ENCODE measurements at places on chromosomes 12 and 14. TPM values are rescaled to one million over a fixed set of nuclear protein-coding genes. Genes with fewer than 3 reads are reported as not detected.

GRCh38 chr12:131617179-131617578, 93.7 kb upstream of the SFSWAP start:
- no peak overlapping the region for H3K27ac ChIP-seq
- no peak for DNase-seq
- no peaks in the 10 kb centered on the region for H3K4me1 ChIP-seq
- no peak overlapping the region for H3K4me3 ChIP-seq

ZNF641 gene
- total RNA-seq, result 24.0 TPM

DNA sequence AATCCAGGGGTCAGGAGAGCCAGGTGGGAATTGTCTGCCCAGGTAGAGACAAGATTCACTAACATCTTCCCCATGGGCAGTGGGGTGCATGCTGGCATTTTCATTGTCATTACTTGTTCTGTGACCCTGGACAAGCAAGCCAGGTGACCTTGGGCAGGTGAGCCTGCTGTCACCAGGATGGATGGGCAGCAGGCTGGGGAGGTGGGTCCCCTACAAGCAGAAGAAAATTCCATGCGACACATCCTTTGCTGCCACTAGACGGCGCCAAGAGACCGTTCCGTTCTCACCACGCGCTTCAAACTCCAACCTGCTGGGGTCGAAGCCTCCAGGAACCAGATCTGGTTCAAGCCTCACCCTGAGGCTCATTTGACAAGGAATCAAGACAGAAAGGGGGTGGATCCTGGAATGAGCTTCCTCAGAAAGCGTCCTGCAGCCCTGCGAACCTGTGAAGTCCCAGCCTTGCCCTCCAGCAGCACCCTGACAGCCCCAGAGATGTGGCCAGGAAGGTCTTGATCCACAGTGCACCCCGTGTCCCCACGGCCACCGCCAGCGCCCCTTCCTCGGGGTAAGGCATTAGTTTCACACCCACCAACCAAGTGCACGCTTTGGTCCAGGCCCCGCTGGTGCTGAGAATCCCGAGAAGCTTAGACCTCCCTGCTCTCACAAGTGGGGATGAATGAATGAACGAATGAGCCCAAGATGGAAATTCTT, 3.2 kb upstream of the DYNC1H1 start:
- H3K36me3 ChIP-seq, result no peaks in the 10 kb centered on the region
- peak overlapping the region; percentile 65 for H3K27ac ChIP-seq
- H3K4me1 ChIP-seq, result peaks cover 31% of the 10 kb centered on the region
- H3K27me3 ChIP-seq, result no peaks in the 10 kb centered on the region

DNA sequence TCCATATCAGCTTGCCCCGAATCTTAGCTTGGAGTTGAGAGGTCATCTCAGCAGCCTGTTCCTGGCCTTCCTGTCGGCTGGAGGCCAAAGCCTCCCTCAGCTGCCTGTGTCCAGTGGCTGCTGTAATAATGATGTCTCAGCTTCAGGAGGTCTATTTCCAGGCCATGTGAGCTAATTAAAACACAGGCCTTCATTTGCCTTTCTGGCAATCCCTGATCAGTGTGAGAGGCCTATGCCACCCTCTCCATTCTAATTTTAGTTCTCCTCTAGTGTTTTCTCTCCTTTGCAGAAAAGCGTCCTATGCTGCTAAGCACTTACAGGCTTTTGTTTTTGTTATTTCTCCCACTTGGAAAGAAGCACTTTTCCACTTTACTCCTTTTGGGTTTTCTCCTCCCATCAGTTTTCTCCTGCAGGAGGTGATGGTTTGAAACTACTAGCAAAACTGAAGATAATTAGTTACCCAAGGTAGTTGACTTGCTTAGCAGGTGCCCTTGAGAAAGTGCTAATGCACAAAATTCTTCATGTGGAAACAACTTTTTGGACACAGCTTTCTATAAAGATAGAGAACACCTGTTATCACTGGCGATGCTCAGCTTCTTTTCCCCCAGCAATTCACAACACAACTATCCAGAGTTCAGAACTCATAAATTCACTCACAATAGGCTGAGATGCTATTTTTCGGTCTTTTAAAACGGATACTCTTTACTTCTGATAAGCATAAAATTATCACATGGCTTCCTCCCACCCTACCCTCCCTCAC, 255.3 kb upstream of the GARIN6 start:
- H3K36me3 ChIP-seq, result no peaks in the 10 kb centered on the region
- H3K27me3 ChIP-seq, result no peaks in the 10 kb centered on the region
- no peak overlapping the region for H3K27ac ChIP-seq
- H3K4me1 ChIP-seq, result no peaks in the 10 kb centered on the region
- DNase-seq, result no peak

DNA sequence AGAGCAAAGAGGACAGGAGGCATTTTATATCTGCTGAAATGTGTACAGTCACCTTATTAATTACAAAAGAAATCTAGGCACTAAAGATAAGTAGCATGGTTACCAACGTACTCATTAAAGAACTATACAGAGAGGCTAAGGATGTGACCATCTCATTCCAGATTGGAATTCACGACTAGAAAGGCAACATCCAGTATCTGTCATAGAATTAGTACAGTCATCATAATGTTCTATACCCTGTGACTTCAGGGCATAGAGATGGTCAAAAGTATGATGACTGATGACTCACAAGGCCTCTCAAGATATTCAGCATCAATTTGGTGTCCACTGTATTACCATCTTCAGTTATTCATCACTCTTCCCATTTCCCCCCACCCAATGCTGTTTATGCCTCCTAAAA, 144.0 kb upstream of the PLEKHG7 start:
- DNase-seq, result no peak
- peaks cover 39% of the 10 kb centered on the region for H3K4me1 ChIP-seq
- H3K4me3 ChIP-seq, result no peak overlapping the region
- H3K36me3 ChIP-seq, result peaks cover 19% of the 10 kb centered on the region
- no peaks in the 10 kb centered on the region for H3K27me3 ChIP-seq

GRCh38 chr14:104998801-104999200, 13.2 kb downstream of the CLBA1 start:
- H3K27me3 ChIP-seq, result no peaks in the 10 kb centered on the region
- no peak overlapping the region for H3K4me3 ChIP-seq
- peaks cover 4% of the 10 kb centered on the region for H3K36me3 ChIP-seq
- DNase-seq, result no peak

SYNE3 gene
- total RNA-seq, result 95.8 TPM

- H3K4me1 ChIP-seq, result no peaks in the 10 kb centered on the region
- no peak overlapping the region for H3K4me3 ChIP-seq
- no peak for DNase-seq
- no peaks in the 10 kb centered on the region for H3K36me3 ChIP-seq
- no peaks in the 10 kb centered on the region for H3K27me3 ChIP-seq
Measured at GRCh38 chr12:114992443-114992842, 308.5 kb upstream of the TBX3 start.

GRCh38 chr14:87331991-87332390, 661.0 kb downstream of the GALC start:
- H3K4me1 ChIP-seq, result no peaks in the 10 kb centered on the region
- no peak overlapping the region for H3K27ac ChIP-seq
- no peaks in the 10 kb centered on the region for H3K27me3 ChIP-seq

TEX52 gene
- 0.35 TPM for total RNA-seq

GRCh38 chr14:74945852-74946658, 9.3 kb downstream of the PGF start:
- no peak overlapping the region for H3K4me3 ChIP-seq
- H3K27me3 ChIP-seq, result no peaks in the 10 kb centered on the region
- peak overlapping the region; percentile 2 for H3K27ac ChIP-seq
- peak; percentile 82 for DNase-seq
- H3K4me1 ChIP-seq, result peaks cover 30% of the 10 kb centered on the region

GRCh38 chr14:51564460-51564859, 87.2 kb upstream of the FRMD6 start:
- DNase-seq, result no peak
- H3K36me3 ChIP-seq, result no peaks in the 10 kb centered on the region
- no peaks in the 10 kb centered on the region for H3K27me3 ChIP-seq

DNA sequence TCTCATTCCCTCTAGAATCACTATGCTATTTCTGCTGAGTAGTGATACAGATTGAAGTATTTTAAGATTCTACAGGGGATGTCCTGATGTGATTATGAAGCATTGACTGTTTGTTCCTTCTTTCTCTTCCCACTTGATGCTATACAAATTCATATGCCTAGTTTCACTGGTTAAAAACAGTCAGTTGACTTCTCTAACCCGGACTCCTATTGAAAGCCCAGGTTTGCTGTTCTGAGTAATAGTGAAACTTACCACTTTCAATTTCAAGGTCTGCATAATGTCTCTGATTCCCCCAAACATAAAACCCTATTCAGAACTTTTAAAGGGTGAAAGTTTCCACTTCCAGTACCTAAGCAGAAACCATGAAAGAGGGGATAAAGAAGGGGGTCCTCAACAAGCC, 117.7 kb upstream of the RPL10L start:
- no peaks in the 10 kb centered on the region for H3K36me3 ChIP-seq
- no peak overlapping the region for H3K4me3 ChIP-seq
- H3K27me3 ChIP-seq, result no peaks in the 10 kb centered on the region
- H3K27ac ChIP-seq, result no peak overlapping the region
- no peak for DNase-seq
- peaks cover 2% of the 10 kb centered on the region for H3K4me1 ChIP-seq

- H3K27ac ChIP-seq, result no peak overlapping the region
Measured at GRCh38 chr12:55983232-55983842, 9.5 kb downstream of the RAB5B start.

LRRK2 gene
- 0.02 TPM for total RNA-seq

ZBTB25 gene
- total RNA-seq, result 31.2 TPM

GRCh38 chr12:94643606-94644005, 6.8 kb downstream of the TMCC3 start:
- no peak overlapping the region for H3K27ac ChIP-seq
- no peak for DNase-seq
- peaks cover 53% of the 10 kb centered on the region for H3K27me3 ChIP-seq
- H3K4me1 ChIP-seq, result peaks cover 33% of the 10 kb centered on the region

DNA sequence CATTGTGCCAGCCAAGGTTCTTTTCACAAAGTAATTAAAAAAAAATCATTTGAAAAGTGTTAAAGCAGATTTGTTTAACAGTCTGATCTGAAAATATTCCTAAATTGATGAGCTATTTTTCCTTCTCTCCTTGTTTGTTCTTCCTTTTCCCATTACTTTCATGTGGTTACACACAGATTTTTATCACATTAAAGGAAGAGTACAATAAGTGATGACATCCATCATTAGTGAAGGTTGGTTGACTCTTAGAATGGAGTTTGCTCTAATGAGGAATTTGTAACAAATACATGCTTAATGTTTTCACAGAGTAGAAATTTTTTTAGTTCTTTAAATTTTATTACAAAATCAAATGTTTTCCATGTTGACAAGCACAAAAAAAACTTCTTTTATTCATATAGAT, 18.9 kb upstream of the TOMM20L start:
- peaks cover 41% of the 10 kb centered on the region for H3K36me3 ChIP-seq
- H3K27ac ChIP-seq, result no peak overlapping the region
- H3K4me1 ChIP-seq, result no peaks in the 10 kb centered on the region
- H3K27me3 ChIP-seq, result no peaks in the 10 kb centered on the region

GPX2 gene
- not detected for total RNA-seq

DNA sequence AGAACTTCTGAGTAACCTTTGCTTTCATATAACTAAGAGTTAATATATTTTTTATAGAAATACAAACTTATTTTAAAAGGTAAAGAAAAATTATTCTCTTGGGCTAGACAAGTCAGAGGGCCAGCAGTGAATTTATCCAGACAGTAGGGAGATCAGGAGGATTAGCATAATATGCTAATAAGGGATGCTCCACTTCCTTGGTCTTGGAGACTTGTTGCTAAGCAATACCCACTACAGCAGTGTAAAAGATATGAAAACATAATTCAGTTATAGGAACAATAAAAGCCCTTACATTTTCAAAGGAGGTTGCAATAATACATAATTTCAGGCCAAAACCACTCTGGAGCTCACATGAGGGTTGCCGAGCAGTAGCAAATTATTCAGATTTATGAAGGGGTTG, 615.6 kb downstream of the KCNH5 start:
- no peak for DNase-seq
- H3K36me3 ChIP-seq, result no peaks in the 10 kb centered on the region
- H3K4me1 ChIP-seq, result no peaks in the 10 kb centered on the region
- H3K27ac ChIP-seq, result no peak overlapping the region
- no peaks in the 10 kb centered on the region for H3K27me3 ChIP-seq

IL31 gene
- not detected for total RNA-seq

DNA sequence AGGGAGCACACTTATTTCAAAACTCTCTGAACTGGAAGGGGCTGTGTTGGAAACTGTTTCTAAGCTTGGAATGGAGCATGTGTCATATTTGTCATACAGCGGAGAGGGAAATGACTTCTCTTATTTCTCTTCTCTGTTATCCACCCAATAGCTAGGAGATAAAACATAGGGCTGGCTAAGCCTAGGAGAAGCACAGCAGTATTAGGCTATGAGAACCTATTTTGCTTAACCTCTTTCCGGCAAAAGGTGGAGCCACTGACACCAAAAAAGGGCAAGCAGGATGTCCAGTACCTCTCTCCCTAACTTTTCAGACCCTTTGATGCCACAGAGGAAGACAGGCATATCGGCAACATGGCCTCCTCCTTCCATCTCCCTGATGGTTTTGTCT, 148.3 kb downstream of the CRADD start:
- no peak overlapping the region for H3K4me3 ChIP-seq
- H3K27ac ChIP-seq, result no peak overlapping the region
- H3K36me3 ChIP-seq, result peaks cover 1% of the 10 kb centered on the region
- no peak for DNase-seq

GRCh38 chr12:64636856-64637255, 26.6 kb downstream of the RASSF3 start:
- no peaks in the 10 kb centered on the region for H3K27me3 ChIP-seq
- H3K4me1 ChIP-seq, result peaks cover 58% of the 10 kb centered on the region
- H3K4me3 ChIP-seq, result no peak overlapping the region
- peaks cover 50% of the 10 kb centered on the region for H3K36me3 ChIP-seq
- no peak overlapping the region for H3K27ac ChIP-seq

DNA sequence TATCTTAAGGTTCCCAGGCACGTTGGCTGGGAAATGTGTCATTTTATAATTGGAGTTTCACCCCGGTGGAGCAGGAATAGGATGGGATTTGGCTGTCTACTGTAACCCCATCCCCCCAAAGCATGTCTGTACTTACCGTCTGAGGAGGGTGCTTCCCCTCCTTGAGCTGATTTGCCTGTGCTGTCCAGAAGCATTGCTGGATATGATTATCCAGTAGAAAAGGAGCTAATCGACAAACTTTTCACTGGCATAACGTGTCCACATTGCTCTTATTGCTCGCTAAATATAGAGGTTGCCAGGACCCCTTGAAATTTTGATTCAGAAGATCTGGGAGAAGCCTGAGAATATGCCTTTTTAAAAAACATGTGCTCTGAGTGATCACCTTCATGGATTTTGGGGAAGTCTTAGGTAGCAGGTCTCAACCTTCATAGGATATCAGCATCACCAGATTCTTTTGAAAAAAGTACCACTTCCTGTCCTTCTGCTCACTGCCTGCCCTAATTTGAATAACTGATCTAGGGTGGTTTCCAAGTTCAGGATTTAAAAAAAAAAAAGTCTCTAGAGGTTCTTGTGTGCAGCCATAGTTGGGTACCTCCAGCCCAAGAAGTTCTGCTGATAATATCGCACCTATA, 80.4 kb upstream of the KCNA1 start:
- no peaks in the 10 kb centered on the region for H3K27me3 ChIP-seq
- DNase-seq, result peak; percentile 33
- peak overlapping the region; percentile 97 for H3K27ac ChIP-seq

NRIP2 gene
- total RNA-seq, result not detected

ARHGDIB gene
- total RNA-seq, result 1,588 TPM

CCDC196 gene
- not detected for total RNA-seq

GRCh38 chr12:41014643-41015020, 173.5 kb upstream of the PDZRN4 start:
- no peaks in the 10 kb centered on the region for H3K27me3 ChIP-seq
- no peak overlapping the region for H3K27ac ChIP-seq
